ENCODE measurements at places on chromosomes 2 and 18. TPM values are rescaled to one million over a fixed set of nuclear protein-coding genes. Genes with fewer than 3 reads are reported as not detected.

NPAS2 gene
- total RNA-seq, result 10.4 TPM

DNA sequence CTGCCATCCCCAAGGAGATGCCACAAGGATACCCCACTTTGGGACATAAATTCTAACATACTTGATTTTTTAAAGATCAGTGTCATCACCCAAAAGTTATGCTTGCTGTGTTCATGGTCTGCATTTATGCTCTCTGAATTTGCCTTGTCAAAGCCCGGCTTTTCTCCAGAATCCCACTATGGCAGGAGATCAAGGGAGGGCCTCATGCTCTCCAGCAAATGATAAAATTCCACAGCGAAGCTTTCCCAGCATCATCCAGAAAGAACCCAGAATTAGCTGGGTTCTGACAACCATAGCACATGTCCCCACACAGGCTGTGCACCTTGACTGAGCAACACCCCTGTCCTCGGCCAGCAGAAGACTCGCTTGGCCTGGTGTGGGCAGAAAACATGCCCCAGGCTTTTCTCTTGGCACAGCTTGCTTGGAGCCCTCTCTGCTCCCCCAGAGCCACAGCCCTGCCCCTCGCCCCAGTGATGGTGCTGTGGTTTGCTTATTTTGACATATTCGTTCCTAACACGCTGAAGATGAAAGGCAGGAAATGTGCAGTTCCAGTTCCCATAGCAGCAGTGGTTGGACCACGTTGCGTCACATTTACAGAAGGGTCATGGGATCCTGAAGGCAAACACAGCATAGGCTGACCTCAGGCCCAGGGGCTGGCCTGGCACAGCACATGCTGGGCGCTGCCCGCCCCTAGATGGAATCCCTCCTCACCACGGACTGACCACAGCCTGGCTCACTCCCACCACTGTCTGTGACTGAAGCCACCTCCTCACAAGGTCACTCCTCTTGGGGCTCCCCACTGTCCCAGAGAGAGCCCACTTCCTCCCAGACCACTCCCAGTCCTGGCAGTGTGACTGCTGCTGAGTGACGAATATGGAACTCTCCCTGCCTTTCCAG lies 14.1 kb upstream of the CHRNA1 start:
- DNase-seq, result peak; percentile 58

RIT2 gene
- not detected for total RNA-seq

ALPG gene
- total RNA-seq, result not detected

GRCh38 chr2:72996117-72996502 lies 75.4 kb downstream of the SFXN5 start:
- DNase-seq, result no peak

- DNase-seq, result no peak
These were observed 9.5 kb downstream of the CHAC2 start for GRCh38 chr2:53777134-53777533.

RHOB gene
- 14.6 TPM for total RNA-seq

- DNase-seq, result no peak
These were observed 38.8 kb upstream of the VIT start for GRCh38 chr2:36657703-36658102.

DNA sequence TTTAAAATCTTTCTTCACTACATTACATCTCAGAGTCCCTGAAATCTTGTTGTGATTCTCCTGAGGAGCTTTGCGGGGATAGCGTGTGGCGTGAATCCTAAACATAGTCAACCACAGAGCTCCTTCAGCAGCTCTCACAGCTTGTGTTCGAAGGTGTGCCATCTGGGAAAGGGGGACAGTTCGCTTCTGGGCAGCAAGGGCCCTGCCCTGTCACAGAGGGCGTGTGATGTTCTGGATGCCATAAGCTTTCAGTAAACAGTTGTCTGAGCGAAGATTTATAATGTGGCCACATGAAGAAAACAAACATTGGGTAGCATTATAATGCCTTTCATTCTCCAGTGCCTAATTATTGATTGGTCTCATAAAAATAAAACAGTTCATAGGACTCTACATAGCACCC lies 172.5 kb downstream of the MYO1B start:
- no peak for DNase-seq

- DNase-seq, result no peak
These were observed 23.7 kb upstream of the MMADHC start for GRCh38 chr2:149611100-149611820.

DNA sequence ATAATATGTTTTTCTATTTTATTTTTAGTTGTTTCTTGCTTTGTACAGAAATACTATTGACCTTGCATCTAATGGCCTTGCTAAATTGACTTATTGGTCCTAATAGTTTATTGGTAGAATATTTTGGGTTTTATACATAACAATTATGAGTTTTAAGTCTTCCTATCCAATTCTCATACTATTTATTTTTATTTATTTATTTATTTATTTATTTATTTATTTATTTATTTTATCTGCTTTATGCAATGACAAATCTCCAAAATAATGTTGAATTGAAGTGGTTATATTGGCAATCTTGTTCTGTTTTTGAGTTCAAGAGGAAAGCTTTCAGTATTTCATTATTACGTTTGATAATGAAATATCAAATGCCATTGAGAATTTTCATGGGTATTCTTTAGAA lies 488.3 kb downstream of the CDH2 start:
- no peak for DNase-seq

RAD51AP2 gene
- not detected for total RNA-seq

HDLBP gene
- 270 TPM for total RNA-seq
